A172 (cell line): ENCODE measurements at places on chromosomes 11 and 22.

- no peak for DNase-seq
Measured at GRCh38 chr11:8209208-8209807, 40.5 kb upstream of the RIC3 start.

GRCh38 chr11:23570828-23571227 lies 710.6 kb upstream of the CCDC179 start:
- peak; percentile 6 for DNase-seq

GRCh38 chr11:127470306-127470884 lies 469.8 kb upstream of the KIRREL3 start:
- peak; percentile 21 for DNase-seq

- peak; percentile 69 for DNase-seq
Measured at GRCh38 chr22:40720538-40721256, 41.4 kb downstream of the MCHR1 start.

DNA sequence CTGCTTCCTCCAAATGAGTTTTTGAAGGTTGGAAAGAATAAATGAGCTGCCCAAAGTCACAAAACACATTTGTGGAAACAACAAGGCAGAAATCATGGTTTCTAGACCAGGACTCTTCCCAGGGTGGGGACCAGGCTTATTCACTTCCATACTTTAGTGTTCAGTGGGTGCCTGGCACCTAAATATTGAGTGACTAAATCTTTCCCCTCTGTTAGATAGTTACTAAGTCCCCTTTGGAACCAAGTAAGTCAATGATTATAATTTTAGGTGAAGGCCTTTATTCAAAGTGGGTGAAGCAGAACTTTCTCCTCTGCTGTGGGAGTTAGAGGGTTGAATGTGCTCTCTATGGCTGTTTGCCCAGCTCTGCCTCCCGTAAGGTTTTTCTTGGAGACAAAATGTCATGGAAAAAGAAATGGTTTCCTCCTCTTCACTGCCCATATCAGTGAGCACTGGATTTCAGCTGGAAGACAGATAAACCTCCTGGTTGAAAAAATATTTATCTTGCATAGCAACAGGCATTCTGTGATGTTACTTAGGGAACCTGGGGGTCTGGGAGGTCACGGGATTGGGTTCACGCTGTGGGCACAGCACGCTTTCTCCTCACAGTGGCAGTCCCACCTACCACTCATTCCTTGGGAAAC lies 117.8 kb downstream of the CCDC81 start:
- DNase-seq, result no peak

- DNase-seq, result no peak
Measured at GRCh38 chr11:205221-206001, 1.8 kb downstream of the BET1L start.

DNA sequence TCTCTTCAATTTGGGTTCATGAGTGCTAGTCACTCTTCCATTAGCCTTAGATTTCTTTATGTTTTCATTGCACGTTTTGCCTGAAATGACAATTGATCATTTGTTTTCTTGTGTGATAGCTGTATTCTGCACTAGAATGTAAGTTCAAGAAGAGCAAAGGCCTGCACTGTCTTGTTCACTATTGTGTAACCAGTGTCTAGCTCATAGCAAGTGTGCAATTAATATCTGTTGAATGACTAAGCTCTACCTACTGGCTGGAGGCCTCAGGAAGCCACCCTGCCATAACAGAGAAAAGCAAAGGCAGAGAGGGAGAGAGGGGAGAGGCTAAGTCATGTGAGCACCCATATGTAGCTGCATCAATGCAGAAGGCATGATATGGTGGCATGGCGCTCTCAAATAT lies 292.8 kb upstream of the SYN3 start:
- no peak for DNase-seq

DNA sequence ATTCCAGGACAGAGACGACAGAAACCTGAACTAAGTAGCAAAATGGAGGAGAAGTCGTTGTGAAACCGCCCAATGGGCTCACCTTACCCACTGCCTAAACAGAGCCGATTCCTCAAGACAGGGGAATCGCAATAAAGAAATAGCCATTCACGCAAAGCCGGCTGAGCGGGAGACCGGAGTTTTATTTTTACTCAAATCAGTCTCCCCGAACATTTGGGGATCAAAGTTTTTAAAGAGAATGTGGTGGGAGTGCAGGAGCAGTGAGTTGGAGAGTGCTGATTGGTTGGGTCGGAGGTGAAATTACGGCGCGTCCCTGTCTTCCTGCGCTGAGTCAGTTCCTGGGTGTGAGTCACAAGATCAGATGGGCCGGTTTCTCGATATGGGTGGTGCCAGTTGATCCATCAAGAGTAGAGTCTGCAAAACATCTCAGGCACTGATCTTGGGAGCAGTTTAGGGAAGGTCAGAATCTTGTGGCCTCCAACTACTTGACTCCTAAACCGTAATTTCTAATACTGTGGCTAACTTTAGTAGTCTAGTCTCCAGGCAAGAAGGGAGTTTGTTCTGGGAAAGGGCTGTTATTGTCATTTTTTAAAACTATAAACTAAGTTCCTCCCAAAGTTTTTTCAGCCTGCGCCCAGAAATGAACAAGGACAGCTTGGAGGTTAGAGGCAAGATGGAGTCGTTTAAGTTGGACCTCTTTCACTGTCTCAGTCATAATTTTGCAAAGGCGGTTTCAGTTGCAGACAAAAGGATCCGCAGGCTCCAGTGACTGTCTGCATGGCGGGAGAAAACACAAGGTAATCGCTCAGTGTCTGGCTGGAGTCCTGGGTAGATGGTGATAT lies 34.1 kb downstream of the OR4D9 start:
- peak; percentile 98 for DNase-seq

GRCh38 chr11:62831520-62832335 lies at the start of gene STX5:
Gene STX5, minus strand, starts transcription at chr11:62832051. Its CDS starts 808 bp downstream, at chr11:62831243.
- DNase-seq, result peak; percentile 97

- peak; percentile 2 for DNase-seq
Measured at GRCh38 chr11:58787903-58788302, 56.2 kb upstream of the GLYAT start.

DNA sequence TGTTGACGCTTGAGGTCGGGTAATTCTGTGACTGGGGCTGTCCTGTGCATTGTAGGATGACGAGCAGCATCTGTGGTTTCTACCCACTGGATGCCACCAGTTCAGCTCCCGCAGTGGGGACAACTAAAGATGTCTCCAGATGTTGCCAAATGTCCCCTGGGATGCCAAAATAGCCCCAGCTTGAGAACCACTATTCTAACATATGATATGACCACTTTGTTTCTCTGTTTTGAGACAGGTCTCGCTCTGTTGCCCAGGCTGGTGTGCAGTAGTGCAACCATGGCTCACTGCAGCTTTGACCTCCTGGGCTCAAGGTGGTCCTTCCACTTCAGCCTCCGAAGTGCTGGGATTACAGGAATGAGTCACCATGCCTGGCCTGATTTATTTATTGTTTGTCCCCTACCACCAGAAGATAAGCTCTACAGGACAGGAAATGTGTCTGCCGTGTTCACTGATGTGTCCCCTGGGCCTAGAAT lies 4.4 kb upstream of the MEN1 start:
- peak; percentile 53 for DNase-seq

- no peak for DNase-seq
Measured at GRCh38 chr11:4863876-4864275, 14.9 kb upstream of the OR51S1 start.

- DNase-seq, result peak; percentile 60
Measured at GRCh38 chr11:62033191-62034035, 66.0 kb upstream of the FTH1 start.

DNA sequence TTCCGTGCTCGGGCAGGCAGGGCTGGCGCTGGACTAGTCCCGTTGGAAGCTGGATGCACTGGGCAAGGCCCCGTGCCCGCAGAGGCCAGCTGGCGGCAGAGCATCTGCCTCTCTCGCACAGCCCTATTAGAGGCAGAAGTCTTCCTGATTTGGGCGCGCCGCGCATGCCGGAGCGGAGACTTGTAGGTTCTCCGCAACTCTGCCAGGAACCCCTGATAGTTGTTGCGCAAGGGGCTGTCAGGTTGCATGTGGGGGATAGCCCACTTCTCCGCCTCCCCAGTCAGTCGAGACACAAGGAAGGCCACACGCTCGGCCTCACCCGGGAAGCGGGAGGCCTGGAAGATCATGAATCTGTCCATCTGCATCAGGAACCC lies 1.2 kb downstream of the RTL6 start:
- DNase-seq, result no peak

DNA sequence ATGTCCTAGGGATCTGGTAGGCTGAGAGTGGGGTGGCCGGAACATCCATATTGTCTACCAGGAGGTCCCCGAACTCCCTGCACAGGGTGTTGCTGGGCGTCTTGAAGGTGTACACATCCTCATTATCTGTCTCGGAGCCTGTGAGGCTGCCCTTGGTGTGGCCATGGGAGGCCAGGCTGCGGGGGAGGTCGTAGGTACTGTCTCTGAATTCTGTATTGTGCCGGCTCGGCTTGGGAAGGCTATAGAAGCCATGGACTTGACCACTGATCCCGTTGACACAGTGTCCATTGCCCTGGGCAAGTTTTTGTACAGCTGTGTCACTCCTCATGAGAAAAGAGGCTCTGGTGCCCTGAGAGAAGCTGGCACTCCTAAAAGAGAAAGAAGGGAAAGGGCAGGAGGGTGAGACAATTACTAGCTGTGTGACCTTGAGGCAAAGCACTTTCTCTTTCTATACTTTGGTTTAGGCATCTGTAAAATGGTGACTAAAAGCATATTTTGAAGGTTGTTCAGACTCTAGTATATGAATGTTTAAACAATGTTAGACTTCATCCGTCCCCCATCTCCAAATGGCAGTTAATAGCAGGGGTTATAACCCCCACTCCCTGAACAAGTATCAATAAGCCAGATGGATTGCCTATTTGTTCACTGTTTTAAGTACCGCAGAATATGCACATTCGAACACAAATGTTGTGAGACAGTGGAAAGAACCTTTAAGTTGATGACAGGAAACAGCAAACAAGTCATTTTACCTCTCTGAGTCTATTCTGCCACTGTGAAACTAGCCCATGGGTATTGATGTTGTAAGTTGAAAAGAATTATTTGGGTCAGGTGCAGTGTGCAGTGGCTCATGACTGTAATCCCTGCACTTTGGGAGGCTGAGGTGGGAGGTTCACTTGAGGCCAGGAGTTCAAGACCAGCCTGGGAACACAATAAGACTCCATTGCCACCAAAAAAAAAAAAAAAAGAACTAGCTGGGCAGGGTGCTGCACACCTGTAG lies 38.3 kb downstream of the USP35 start:
- no peak for DNase-seq

DNA sequence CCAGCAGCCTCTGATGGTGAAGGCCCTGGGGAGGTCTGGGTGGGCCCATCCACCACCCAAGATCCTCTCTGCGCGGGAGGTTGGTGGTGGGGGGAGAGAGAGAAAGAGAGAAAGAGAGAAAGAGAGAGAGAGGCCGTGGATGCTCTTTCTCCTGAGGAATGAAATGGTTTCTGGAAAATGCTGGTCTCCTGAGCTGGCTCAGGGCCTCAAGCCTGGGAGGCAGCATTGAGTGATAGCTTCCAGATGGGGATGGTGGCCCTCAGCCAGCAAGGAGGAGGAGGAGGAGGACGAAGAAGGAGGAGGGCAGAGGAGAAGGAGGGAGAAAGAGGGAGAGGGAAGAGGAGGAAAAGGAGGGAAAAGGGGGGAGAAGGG lies 4.6 kb downstream of the TSPAN32 start:
- peak; percentile 92 for DNase-seq

DNA sequence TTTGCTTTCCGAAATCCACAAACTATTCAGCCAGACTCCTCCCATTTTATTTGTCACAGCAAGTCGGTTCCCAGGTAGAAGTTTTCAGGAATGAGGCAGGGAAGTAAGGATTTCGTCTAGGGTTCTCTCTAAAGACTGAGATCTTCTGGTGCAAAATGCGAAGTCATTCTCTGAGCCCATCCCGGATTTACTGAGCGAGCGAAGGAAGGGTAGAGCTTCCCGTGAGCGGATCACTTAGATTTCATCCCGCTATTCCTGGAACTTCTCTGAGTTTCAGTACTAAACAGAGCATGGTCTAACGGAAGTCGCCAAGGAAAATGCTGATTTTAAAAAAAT lies 3.1 kb upstream of the CALCA start:
- DNase-seq, result no peak

DNA sequence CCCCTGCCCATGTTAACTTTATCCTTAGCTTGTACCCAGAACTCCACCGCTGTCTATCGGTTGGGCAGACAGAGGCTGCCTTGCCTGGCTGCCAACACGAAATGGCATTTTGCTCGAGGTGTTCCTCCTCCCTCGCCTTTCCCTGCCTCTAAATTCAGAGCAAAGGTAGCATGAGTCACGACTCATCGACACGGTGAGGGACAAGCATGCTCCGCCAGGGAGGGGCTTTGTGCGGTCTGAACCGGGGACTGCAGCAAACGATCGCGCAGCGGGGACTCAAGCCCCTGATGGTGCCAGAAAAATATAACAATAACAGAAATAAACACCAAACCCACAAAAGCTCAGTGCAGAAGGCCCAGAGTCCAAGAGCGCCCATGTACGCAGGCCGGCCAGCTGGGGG lies 52.3 kb downstream of the RTL6 start:
- DNase-seq, result no peak

- DNase-seq, result peak; percentile 13
Measured at GRCh38 chr11:121451986-121452608, at the start of gene SORL1. Gene SORL1, plus strand, starts transcription at chr11:121452314. Its CDS starts 18 bp downstream, at chr11:121452332.

GRCh38 chr11:12263141-12263693 lies 114.2 kb upstream of the PARVA start:
- DNase-seq, result no peak

GRCh38 chr11:67268081-67268961 lies 2.0 kb downstream of the GRK2 start:
- no peak for DNase-seq

GRCh38 chr11:88040148-88040496 lies 135.1 kb downstream of the RAB38 start:
- no peak for DNase-seq

GRCh38 chr11:35089666-35090065 lies 49.3 kb upstream of the CD44 start:
- no peak for DNase-seq

GRCh38 chr22:41302021-41302767 lies 869 bp downstream of the ZC3H7B start:
- no peak for DNase-seq

- no peak for DNase-seq
Measured at GRCh38 chr22:49718396-49718795, 109.3 kb downstream of the BRD1 start.

- DNase-seq, result no peak
Measured at GRCh38 chr11:15836795-15837194, 519.6 kb downstream of the SOX6 start.

- DNase-seq, result no peak
Measured at GRCh38 chr11:134480136-134480712, 68.2 kb upstream of the B3GAT1 start.
